CD4-positive, alpha-beta memory T cell (primary cell): ENCODE measurements at places on chromosomes 4 and X. TPM values are rescaled to one million over a fixed set of nuclear protein-coding genes. Genes with fewer than 3 reads are reported as not detected.

The ABCG2 gene
- total RNA-seq = 0.44 TPM

The DUX4 gene
- not detected for total RNA-seq

The ANOS1 gene
- total RNA-seq = 0.15 TPM

The CENPVL2 gene
- not detected for total RNA-seq

The MTTP gene
- not detected for total RNA-seq

DNA sequence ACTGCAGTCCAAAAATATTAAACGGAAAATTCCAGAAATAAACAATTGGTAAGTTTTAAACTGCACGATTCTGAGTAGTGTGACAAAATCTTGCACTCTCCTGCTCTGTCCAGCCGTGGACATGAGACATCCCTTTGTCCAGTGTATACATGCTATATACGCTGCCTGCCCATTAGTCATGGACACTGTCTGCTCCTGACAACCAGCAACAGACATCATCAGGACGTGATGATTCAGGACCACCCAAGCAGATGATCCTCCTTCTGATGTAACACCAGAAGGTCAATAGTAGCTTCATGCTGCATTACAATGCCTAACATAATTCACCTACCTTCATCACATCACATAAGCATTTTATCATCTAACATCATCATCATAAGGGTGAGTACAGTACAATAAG is 36.3 kb downstream of the ATRX start:
- DNase-seq = no peak

- peak; percentile 36 for DNase-seq
Observed at GRCh38 chr4:142282870-142283431, 563.1 kb downstream of the INPP4B start.

DNA sequence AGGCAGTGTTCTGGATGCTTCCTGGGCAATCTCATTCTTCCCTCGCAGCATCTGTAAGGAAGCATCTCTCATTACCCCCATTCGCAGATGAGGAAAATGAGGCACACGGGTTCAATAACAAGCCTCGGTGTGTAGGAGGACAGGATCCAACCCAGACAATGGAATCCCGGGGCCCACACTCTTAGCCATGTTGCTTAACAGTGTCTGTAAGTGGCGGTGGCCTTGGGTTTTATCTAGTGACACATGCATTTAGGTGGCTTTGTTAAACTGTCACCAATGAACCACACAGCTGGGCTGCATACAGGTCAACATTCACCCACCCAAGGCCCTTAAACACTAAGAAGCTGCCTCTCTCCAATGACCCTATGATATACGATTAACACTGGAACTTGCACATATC is 22.6 kb downstream of the RELL1 start:
- no peak for DNase-seq

DNA sequence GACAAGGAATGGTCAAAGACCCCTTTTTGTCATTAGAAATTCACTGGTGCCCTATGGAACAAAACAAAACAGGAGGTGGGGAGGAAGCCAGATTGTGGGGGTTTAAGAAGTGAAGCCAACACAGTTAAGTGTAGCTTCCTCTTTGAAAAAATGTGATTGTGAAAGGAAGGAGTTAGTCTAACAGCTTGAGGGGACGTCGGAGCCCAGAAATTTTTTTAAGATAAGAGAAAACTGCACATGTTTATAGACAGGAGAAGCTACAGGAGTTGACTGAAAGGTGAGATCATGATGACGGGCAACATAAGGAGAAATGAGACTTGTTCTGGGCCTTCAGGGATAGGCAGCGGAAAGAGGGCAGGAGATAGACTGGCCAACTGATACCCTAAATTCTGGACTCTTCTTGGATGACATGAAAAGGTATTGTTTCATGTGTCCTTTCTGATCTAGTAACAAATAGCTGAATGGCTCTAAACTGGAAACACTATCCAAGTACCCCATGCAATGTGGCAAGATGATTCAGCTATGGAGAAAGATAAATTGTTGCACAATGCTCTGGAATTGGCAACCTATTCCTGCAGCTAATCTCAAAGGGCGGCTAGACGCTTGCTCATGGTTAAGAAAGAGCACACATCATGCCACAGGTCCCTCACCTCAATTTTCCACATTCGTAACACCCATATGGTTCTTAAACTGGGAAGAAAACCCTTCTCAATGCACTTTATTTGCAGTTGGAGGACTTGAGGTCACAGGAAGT is 3.7 kb upstream of the HDAC8 start:
- no peak for DNase-seq

DNA sequence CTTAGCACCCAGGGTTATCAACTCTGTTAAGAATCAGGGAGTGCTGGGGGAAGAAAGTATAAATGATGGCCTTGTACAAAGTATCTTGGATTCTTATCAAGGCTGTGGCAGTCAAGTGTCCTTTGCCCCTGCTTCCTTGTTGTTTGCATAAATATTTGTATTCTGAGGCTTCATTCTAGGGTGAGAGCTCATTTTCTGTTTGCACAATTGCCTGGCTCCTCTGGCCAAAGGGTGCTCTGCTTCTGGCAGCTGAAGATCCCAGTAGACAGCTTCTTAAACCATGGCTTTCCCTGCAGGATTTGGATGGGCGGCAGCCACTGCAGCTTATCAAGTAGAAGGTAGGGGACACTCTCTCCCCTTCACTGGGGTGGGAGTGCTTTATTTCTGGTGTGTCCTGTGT is at the start of gene GBA3:
TSS of gene GBA3 (plus strand) at position 202 of the 400 bp plus-strand sequence.
- DNase-seq = no peak

DNA sequence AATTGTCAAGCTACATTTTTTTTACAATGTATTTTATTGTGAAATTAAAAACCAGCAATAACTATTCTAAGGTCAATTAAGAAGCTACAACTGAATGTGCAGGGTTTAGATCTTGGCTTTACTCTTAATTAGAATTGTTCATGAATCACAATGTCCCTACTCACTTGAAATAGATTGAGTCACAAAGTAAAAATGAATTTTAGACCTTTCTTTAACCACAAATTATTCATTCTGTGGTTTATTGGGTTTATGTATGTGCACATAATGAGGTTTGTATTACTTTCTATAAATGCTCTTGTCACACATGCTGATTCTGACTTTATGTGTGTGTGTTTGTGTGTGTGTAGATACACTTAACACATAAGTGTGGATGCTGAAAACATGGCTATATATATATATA is 647.0 kb upstream of the AADAT start:
- DNase-seq = no peak

GRCh38 chr4:53923921-53924320 is 140.5 kb downstream of the CHIC2 start:
- DNase-seq = no peak

DNA sequence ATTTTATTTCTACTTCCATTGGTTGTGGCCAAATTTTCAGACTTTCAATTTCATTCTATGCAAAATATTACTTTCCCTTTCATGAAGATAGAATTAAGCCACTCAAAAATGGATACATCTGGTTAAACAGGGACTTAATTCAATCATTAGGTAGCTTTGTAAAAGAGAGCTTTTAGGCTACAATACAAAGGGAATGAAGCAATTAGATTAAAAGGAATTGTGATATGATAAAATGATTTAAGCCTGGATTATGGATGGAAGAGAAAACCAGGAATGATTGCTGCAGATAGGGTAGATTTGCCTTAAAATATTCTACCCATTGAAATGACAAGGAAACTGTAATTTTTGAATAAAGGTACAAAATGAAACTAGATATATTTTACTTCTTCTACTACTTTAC is 134.6 kb upstream of the PDHA2 start:
- no peak for DNase-seq

DNA sequence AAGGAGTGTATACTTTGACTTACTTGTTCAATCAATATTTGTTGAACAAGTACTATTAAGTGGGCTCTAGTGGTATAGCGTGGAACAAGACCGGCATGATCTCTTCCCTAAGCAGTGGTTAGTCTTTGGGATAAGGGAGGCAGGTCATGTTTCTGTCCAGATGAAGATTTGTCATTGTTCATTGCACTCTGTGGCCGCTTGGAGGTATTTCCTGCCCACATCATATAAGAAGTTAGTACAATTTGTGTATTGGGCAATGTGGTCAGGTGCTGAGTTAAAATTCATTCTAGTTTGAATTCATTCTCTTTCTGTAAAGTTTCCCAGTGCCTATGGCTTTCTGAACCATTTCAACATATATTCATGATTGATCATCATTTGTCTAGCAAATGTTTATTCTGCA is 101.1 kb upstream of the SHISA3 start:
- no peak for DNase-seq

DNA sequence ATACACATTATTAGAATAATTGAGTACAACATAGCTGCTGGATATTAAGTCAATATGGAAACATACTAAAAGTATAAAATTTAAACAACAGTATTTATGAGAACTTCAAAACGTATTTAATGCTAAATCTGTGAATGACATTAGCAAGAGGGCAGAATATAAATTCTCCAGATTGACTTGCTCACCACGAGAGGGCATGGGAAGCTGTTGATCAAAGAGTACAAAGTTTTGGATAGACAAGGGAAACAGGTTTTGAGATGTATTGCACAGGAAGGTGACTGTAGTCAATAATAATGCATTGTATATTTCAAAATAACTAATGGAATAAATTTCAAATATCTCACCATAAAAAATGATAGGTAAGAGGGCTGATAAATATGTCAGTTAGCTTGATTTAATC is 768.2 kb downstream of the CENPC start:
- no peak for DNase-seq

GRCh38 chr4:87073199-87074120 is 138.6 kb downstream of the AFF1 start:
- DNase-seq = peak; percentile 45

DNA sequence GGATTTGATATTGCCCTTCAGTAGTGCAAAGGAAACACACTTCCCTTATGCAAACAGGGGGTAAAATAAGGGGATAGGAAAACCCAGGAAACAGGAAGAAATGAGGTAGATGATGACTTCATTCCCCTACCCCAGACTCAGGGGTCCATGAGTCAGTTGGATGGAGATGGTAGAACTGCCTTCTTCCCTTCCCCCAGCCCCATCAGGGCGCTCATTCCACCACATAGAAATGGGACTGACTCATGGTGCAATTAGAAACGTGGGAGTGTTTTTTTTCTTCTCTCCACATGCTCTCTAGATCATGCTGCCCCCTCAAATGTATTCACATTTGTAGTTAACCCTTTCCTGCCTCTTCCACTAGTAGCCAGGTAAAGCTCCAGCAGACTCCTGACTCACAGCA is 23.1 kb upstream of the ARMCX2 start:
- no peak for DNase-seq

DNA sequence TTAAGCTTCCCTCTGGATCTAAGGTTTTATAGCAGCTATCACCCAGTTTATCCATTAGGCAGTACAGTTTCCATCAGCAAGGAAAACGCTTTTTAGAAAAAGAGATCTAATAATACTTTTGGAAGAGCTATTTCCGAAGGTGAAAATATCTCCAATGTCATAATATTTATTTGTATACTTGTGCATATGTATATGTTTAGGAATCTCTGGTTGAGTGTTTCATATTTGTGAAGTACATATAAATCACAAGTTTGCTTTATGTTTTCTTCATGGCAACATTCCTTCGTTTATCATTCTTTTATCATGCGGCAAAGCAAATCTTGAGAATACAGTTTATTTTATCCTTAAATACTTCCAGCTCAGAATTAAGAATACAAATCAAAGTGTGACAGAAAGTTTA is 6.2 kb upstream of the PCDH18 start:
- no peak for DNase-seq

- DNase-seq = no peak
Observed at GRCh38 chr4:110735686-110736085, 112.8 kb upstream of the PITX2 start.

- DNase-seq = no peak
Observed at GRCh38 chrX:109643687-109644086, 18.7 kb upstream of the KCNE5 start.

DNA sequence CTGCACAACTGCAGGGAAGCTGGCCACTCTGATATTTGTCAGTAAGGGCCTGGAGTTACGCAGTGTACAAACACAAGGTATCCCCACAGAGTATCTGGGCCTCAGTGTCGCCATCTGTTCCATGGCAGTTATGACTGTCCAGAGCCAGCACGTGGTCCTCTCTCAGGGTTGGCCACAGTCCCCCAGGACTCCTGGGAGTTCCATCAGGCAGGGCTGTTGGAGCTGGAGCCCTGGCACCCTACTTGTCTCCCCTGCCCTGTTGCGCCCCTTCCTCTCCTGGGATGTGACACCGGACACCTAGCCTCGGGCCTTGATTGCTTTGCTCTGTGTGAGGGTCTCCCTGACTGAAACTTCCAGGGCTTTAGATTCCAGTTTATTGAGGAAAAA is 8.4 kb downstream of the HTRA3 start:
- no peak for DNase-seq

GRCh38 chrX:136647677-136648360 is at the start of gene CD40LG:
Gene CD40LG (plus strand): TSS chrX:136648158. CDS start chrX:136648249, 91 bp downstream.
- DNase-seq = no peak

DNA sequence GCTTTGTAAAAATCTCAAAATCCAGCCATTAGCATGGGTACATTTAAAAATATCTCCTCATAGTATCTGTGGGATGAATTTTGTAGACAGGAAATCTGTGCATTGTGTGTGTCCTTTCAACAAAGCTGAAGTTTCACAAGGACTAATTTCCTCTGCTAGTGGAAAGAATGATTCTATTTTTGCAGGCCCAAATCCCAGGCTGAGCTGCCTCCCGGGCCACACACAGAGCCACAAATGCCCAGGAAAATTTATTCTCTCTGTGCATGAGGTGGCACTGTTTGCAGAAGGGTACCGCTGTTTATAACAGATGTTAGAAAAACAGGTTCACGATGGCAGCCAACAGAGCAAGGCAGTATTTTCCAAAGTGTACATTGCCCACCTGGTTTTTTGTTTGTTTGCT is 11.0 kb upstream of the VCX3B start:
- DNase-seq = no peak

- DNase-seq = no peak
Observed at GRCh38 chr4:87034527-87034926, 99.7 kb downstream of the AFF1 start.

- DNase-seq = no peak
Observed at GRCh38 chr4:25578432-25578831, 77.2 kb upstream of the SLC34A2 start.

GRCh38 chr4:73897380-73898136 is 28.4 kb downstream of the CXCL1 start:
- DNase-seq = no peak

DNA sequence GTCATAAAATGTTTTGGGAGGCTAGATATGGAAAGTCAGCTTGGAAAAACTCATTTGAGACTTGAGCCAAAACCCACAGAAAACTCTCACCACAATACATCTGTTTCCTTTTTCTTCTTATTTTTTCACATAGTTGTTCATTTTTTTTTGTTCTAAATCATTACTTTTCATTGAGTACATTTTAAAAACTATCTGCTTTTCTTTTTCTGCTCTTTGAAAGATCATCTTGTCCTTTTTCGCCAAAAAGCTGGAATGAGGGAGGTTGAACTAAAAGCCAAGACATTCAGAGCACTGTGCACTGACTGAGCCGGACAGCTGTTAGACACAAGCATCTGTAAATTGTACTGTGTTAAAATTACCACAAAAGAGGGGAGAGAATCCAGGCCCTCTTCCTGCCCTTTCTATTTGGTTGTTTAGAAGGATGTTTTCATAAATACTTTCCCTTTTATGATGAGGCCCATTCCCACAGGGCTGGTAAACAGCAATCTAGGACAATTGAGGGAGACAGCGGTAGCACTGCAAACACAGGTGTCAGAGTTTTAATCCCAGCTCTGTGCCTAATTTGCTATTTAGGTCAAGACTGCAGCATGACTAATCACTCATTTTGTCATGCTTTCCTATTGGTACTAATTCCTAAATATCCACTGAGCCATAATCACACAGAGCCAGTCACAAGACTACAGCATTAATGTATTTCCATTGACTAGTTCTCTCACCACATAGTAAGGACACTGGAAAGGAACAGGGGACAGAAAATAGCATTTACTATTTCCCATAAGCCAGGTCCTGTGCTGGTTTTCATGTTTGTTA is 7.3 kb upstream of the RNF150 start:
- no peak for DNase-seq

GRCh38 chrX:147476008-147476407 is 435.7 kb upstream of the FMR1 start:
- DNase-seq = no peak
